Forelimb muscle (tissue), 1 donor: ENCODE measurements at places on chromosomes 3 and 15. TPM values are rescaled to one million over a fixed set of nuclear protein-coding genes. Genes with fewer than 3 reads are reported as not detected.

DNA sequence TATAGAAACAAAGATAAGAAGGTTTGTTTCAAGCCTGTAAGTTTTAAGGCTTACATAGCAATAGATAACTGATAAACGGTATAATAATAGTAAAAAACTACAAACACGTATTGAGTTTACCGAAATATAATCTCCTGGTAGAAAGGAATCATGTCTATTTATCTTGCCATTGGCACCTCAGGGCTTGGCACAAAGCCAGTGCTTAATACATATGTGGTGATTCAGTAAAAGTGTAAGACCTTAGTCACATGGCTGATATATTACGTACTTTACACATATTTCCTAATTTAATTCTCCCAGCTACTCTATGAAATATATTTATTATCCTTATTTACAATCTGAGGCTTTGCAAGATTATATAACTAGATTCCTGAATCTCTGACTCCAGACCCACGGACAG is 32.0 kb upstream of the SLCO3A1 start:
- no peak for DNase-seq

DNA sequence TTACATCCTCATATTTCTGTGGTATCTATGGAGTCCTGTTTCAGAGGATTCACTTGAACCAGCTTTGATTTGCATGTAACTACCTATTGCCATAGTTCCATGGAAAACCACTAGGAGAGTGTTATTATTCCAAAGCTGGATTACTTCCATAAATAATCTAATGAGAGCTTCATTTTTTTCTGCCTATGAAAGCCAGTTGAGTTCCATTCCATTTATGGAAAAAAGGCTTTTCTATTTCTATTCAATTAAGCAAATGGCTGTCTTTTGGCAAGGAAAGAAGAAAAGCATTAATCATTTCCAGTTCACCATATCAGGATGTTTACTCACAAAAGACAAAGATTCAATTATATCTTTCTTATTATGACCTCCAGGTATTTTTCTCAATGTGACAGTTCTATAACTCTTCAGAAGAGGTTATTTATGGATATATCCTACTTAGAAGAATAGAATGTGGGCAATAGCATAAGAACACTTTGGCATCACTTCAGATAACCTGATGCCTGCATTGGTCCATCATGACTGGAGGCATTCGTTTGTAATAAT is 259.9 kb upstream of the ZPLD1 start:
- DNase-seq = no peak

DNA sequence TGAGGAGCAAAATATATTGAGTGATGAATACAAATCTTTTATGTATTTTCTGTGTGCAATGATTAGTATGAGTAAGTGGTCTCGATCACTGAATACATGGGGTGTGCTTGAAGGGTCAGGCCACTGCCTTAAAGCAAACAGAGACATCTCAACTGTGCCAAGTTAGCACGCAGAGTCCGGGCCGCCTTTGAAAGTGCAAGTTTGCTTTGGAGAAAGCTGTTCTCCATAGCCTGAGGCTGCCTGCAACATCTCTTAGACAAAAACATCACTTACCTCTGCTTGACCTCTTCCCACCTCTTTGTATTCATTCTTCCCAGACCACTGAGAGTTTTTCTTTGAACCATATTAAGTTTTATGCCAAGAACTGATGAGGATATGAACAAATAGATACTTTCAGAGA is 267.0 kb downstream of the ZBTB20 start:
- no peak for DNase-seq

DNA sequence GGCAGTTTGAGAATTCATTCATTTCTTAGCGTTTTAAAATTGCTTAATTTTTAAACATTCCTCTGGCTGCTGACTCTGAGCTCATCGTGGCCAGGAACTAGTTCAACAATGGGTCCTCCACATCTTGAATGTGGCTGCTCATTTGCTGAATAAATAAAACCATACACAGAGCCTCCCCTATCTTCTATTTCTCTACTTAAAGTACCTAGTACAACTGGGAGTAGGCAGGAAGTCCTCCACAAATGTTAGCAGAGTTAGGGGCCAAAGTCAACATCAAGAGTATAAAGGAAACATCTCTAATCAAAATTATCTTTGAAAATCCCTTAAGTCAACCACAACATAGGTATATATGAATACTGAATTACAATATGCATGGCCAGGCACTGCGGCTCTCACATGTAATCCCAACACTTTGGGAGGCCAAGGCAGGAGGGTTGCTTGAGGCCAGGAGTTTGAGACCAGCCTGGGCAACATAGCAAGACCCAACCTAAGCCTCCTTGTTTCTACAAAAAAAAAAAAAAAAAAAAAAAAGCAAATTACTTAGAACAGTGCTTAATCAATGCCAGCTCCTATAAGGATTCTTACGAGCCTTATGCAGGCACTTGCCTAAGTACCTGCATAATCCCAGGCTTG is 57.5 kb upstream of the LMOD3 start:
- DNase-seq = no peak

- DNase-seq = no peak
Observed at GRCh38 chr3:54714035-54714434, 213.8 kb downstream of the LRTM1 start.

DNA sequence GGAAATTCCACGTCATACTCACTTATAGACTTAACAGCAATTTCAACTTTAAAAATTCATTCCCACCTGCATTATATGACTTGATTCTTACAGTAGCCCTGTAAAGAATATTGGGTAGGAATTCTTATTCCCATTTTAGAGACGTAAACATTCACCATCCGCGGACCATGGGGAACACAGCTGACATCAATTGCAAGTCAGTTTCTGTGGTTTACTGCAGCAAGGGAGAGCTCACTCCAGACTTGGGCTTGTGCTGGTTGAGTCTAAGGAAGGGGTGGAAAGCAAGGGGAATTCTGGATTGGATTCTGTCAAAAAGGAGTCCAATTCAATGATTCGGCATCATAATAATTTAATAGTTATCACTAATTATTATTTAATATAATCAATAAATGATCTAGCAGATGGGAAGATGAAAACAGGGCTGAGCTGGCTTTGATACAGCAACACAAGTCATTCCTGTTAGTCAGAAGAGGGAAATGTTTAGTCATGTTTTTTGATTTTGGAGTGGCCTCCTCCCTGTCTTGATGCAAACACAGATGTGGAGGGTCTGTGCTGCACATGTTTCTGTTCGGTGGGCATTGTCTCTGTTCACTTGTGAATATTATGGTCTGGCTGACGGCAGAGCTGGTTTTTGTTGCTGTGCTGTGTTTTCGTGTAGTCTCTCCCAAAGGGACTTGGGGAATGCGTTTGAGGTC is 9.7 kb downstream of the LIPC start:
- DNase-seq = no peak

DNA sequence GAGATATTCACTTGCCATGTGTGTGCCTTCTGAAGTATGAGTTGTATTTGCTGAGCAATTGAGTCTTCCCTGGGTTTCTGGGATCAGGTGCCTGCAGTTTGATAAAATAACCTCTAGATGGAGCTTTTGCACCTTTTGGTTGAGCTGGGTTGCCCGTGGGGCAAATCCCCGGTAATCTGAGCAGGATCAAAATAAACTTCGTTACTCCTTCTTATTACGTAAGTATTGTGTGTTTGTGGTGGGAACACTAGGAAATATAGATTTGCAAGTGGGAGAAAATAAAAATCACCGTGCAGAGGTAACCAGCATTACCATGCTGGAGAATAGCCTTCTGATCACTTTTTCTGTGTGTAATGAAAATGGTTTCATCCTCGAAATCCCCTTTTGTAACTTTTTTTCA is 277.4 kb upstream of the NR2E3 start:
- no peak for DNase-seq

- DNase-seq = no peak
Observed at GRCh38 chr3:20904671-20905070, 718.7 kb upstream of the SGO1 start.

DNA sequence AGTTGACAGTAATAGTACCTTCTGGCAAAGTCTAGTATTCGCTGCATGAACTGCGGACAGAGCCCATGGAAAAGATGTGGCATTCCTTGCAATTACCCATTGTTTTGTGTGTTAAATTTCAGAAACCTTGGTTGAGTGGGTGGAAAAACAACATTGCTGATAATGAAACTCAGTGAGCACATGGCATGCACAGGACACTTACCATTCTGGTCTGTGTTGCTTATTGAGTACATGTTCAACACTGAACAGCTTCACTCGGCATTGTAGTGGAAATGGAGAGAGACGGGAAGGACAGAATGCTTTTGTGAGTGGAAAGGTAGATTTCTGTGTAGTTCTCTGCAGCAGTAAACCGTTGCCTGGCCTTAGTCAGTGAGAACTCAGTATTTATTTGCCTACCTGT is 165.3 kb downstream of the FNDC3B start:
- no peak for DNase-seq

DNA sequence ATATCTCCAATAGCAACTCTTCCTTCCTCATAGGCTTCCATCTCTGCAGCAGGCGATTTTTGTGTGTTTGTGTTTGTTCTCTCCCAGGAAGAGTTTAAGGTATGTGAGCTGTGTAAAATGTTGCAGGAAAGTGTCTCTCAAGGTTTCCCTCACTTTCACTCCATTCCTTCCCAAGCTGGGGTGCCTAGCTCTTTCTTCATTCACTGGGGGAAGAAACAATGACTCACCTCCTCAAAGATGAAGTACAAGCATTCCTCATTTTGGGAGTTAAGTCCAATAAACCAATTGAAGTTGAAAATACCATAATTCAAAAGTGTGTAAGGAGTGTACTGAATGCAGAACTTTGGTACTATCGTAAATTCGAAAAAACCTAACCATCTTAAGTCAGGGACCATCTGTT is 422.7 kb upstream of the CFAP20DC start:
- no peak for DNase-seq

DNA sequence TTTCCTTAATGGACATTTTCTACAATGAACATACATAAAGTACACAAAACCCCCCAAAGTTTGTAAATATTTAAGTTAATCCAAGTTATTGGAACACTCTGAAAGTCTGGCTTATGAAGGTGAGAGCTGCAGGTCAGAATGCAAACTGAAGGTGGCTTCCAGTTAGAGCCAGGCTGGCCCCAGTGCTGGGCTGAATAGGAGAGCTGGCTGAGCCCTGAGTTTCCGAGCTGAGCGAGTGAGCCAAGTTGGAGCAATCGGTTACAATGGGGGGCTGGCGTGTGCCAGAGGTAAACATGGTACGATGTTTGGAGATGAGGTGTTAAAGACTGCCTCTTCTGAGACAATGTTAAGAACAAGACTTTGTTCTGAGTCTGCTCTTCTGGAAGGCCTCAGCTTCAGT is 230.8 kb upstream of the MCTP2 start:
- no peak for DNase-seq

GRCh38 chr3:37210230-37210629 is 35.8 kb upstream of the LRRFIP2 start:
- DNase-seq = no peak

DNA sequence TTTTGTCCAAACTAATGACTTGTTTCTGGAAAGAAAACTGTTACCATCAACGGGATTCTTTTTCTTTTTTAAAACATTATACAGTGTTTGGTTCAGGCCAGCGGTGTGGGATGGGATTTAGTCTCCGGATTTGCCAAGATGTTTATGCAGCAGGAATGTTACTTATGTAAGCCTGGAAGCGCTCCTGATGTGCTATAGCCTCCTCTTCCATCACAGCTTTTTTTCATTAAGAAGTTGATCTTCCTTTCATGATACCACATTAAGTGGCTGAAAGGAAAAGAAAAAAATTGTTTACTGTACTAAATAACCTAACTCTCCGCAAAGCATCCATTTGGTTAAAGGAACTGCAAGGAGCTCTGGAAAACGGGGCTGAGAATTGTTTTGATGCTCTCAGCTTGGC is 120.5 kb upstream of the ALDH1A3 start:
- peak; percentile 92 for DNase-seq

GRCh38 chr3:178507507-178508442 is 28.5 kb upstream of the KCNMB2 start:
- DNase-seq = no peak

GRCh38 chr3:56787784-56788256 is 13.9 kb downstream of the ARHGEF3 start:
- DNase-seq = no peak

- no peak for DNase-seq
Observed at GRCh38 chr3:75781079-75781745, 4.1 kb downstream of the ZNF717 start.

DNA sequence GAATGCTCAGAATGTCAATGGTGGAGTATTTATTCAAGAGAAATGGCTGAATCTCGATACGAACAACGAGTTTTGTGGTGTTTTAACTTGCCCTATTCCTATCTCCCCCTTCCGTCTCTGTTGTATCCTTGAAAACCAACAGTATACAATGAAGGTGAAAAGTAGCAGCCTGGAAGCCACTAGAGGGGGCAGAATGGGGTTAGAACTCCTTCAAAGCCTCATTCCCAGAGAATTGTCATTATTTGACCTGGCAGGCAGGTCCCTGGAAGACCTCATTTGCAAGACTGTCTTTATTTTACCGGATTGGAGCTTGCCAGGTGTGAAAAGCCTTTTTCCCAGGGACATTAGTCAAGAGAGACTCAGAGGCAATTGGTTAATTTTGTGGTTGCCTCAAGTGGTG is 139.4 kb downstream of the LRRC28 start:
- DNase-seq = no peak

GRCh38 chr15:25106209-25106608 is 151.4 kb downstream of the SNRPN start:
- no peak for DNase-seq

GRCh38 chr3:139655909-139656595 is 21.7 kb downstream of the NMNAT3 start:
- peak; percentile 45 for DNase-seq

GRCh38 chr3:186108106-186108940 is 566 bp downstream of the ETV5 start:
- no peak for DNase-seq

DNA sequence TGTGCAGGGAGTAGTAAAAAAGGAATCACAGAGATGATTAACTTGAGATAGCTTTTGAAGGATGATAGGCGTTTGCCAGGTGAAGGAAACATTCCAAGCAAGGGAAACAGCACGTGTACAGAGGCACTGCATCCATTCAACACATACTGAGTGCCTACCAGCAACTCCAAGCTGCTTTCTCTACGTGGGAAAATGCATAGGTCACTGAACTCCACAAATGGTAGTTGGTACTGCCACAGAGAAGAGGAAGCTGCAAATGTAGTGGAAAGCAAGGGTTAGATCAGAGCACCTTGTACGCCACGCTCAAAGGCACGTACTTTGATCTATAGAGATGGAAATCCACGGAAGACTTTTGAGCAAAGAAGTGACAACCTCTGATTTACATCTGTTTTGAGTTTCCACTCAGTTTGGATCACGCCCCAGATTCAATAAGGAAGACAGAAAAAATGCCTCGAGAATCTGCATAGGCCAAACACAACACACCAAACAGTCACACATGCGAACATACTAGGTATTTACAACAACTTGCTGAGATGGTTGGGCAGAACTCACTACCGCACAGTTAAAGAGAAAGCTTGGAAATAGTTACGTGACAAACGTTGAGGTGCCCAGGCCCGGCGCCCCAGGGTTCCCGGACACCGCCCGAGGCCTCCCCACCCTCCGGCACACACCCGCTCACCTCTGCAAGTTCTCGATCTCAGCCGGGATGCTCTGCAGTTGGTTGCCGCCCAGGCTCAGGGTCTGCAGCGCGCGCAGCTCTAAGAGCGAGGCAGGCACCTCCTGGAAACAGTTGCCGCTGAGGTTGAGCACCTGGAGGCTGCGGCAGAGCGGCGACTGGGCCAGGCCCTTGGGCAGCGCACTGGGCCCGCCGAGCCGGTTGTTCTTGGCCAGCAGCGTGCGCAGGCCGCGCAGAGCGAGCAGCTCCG is 826 bp downstream of the LRRC58 start:
- DNase-seq = no peak

CLRN1 gene
- polyA plus RNA-seq = 0.23 TPM

CFAP100 gene
- polyA plus RNA-seq = 0.94 TPM

PRR20G gene
- not detected for polyA plus RNA-seq

SLC41A3 gene
- 47.0 TPM for polyA plus RNA-seq

ISG20 gene
- 0.62 TPM for polyA plus RNA-seq
